GM23338 (cell line): ENCODE measurements at places on chromosomes 12 and 14.

- no peak for DNase-seq
Measured at GRCh38 chr12:123058980-123059379, 78.5 kb downstream of the ARL6IP4 start.

DNA sequence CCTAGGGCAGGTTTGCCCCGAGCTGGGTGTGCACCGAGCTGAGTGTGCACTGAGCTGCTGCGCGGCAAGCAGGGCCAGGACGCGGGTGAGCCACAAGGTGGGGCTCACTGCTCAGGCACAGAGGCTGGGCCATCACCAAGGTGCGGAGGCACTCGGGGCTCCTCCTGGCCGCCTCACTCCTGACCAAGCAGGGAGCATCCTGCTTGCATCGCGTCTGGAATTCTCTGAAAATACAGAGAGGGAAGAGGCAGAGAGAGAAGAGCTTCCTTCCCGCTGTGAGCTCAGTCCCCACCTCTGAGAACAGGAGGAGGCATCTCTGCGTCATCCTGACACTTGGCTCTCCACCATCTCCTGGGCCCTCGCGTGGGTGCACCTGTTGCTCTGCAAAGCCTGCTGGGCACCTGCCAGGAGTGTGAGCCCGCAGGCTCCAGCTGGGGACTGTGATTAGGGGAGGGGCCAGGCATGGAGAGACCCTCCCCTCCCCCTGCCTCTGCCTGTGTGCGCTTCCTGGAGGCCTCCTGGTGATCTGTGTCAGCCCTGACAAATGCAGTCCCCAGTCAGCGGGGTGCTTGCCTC is 116.3 kb downstream of the GLT1D1 start:
- peak; percentile 69 for DNase-seq

DNA sequence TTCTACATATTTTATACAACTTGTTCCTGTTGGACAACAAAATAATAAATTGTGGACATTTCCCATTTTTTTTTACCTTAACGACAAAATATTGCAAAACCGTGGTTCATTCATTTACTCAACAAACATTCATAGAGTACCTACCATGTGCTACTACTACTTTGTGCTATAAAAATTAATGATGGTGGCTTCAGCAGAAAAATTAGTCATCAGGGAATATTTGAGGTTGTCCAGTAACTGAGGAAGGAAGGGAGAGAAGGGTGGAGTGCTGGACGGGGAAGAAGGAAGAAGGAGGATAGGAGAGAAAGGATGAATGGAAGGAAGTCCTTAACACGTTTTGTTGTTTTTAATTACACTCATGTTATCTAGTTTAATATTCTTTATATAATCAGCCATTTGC is 53.7 kb downstream of the PPFIBP1 start:
- no peak for DNase-seq

GRCh38 chr12:60335745-60336144 is 739.9 kb downstream of the SLC16A7 start:
- peak; percentile 6 for DNase-seq

- no peak for DNase-seq
Measured at GRCh38 chr12:81295251-81295650, 217.4 kb downstream of the ACSS3 start.

DNA sequence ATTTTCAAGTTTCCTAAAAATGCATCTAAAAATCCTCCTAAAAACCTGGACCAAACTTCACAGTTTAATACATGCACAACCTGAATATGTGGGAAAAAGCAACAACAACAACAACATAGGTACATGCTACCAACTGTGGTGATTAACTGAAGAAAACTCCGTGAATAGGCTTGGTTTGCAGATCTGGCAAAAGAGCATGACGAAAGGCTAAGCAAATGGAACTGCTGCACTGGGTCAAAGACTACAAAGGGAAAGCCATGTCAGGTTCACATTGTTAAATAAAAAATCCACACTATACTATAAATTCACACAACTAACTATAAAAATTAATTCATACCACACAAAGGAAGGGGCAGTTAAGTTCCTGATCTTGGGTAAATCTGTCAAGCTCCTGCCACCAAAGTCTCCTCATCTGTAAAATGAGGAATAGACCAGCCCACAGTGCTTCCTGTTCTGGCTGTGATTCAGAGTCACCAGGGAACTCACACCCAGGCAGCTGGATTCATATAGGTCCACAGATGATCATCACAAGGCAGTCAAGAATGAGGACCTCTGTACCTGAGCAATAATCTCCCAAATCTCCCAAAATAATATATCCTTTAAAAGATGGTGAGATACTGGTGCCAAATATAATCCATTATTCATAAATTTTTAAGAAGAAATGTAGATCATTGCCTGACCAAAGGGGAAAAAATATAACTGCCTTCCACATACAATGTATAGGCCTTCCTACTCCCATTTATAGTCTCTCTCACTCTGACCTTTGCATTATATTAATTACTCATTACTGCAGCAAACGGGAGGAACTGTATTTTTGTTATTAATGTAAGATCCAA is 7.0 kb downstream of the CORO1C start:
- no peak for DNase-seq

DNA sequence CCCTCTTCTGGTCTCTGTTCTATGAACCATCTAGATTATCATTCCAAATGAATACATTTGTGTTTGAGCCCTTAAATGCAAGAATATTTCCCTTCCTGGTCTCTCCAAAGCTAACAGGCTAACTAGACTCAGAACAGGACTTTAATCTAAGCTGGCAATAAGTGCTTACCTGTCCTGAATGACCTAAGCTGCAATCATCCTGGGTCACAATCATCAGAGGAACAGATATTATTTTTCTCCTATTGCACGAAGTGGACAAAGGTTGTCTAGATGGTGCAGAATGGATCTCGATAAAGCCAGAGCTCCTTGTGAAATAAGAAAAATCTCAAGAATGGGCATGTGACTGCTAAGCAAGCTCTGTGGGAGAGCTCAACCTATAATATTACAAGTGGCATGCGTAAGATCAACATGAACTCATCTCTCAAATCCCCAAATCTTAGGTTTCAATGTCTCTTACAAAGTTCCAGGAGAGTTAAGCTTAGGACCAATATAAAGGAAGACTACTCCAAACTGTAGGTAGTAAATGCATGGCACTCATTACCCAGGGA is 10.6 kb upstream of the NUMB start:
- no peak for DNase-seq

DNA sequence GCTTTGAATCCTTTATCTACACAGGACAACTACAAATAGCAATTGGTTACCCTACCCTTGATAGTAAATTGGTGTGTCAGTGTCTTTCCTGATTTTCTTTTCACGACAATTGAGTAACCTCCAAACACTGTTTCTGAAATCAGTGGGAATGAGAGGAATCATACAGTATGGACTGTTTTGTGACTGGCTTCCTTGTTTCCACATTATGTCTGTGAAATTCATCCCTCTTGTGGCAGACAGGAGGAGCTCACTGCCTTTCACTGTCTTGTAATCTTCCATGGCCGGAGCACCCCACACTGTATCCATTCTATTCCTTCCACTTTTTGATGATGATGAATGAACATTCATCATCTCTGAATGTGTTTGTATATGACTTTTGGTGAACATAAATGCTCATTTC is 164.0 kb upstream of the PZP start:
- peak; percentile 47 for DNase-seq

- no peak for DNase-seq
Measured at GRCh38 chr12:88957358-88957757, 377.1 kb upstream of the KITLG start.

DNA sequence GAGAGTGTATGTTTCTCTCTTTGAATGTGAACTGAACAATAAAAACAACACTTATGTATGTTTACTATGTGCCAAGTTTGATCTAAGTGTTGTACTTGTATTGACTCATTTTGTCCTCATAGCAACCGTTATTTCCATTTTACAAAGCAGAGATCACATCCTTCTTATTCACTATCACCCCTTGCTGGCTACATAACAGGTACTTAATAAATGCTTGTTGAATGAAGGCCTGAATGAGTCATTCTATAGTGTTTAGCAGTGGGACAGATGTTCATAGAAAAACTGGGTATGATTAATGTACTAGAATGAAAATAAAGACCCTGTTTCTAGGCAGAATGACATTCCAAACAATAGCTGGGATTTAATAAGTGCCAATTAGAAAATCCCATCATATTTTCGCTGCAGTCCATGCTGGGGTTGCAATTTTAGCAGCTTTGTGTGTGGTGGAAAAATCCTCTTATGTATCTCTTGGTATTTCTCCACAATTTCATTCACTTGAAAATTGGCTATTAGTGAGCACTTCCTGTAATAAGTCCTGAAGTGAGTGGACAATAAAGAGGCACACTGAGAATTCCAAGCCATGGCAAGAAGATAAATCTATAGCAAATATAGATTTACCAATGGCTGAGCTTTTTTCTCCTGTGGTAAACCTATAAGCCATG is 86.0 kb downstream of the FAR2 start:
- DNase-seq = no peak

GRCh38 chr14:98941481-98941880 is 330.5 kb downstream of the BCL11B start:
- no peak for DNase-seq

GRCh38 chr12:118098401-118098800 is 5.4 kb downstream of the VSIG10 start:
- DNase-seq = no peak

GRCh38 chr12:569803-570434 is 93.3 kb downstream of the NINJ2 start:
- peak; percentile 94 for DNase-seq

- DNase-seq = no peak
Measured at GRCh38 chr12:92208613-92209121, 63.0 kb upstream of the BTG1 start.

GRCh38 chr14:24681056-24681455 is 47.1 kb upstream of the GZMB start:
- DNase-seq = no peak

GRCh38 chr12:15580431-15580830 is 208.8 kb downstream of the EPS8 start:
- no peak for DNase-seq

DNA sequence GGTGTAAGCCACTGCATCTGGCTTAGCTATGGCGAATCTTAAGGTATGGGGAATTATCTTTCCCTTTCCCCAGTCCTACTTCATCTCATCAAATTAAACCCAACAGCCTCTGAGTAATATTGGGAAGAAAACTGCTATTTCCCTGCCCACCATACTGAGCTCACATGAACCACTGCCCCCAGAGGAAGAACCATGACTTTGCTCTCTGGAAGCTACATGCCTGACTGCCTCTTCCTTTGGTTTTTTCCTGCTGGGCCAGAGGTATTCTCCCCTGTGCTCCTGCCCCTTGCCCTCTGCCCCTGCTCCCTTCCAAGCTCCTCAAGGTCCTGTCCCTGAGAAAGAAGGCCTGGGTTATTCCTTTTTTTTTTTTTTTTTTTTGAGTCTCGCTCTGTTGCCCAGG is 15.2 kb downstream of the RILPL2 start:
- DNase-seq = peak; percentile 24

- peak; percentile 88 for DNase-seq
Measured at GRCh38 chr12:85872497-85873091, 1.5 kb upstream of the NTS start.

DNA sequence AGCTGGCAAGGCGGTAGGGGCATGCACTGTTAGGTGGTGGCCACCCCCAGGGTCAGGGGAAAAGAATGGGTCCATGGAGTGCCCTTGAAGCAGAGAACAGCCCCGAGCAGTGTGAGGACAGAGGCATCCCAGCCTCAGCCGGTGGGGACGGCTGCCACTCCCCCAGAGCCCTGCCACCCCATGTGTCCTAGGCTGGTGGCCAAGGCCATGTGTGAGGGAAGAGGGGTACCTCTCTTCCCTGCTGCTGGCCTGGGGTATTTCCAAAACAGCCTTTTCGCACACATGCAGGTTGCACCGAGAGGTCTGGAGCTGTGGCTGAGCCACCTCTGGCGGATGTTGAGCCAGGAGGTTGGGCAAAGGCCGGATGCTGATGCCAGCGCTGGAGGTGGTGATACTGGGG is 19.9 kb downstream of the RFLNA start:
- DNase-seq = no peak

DNA sequence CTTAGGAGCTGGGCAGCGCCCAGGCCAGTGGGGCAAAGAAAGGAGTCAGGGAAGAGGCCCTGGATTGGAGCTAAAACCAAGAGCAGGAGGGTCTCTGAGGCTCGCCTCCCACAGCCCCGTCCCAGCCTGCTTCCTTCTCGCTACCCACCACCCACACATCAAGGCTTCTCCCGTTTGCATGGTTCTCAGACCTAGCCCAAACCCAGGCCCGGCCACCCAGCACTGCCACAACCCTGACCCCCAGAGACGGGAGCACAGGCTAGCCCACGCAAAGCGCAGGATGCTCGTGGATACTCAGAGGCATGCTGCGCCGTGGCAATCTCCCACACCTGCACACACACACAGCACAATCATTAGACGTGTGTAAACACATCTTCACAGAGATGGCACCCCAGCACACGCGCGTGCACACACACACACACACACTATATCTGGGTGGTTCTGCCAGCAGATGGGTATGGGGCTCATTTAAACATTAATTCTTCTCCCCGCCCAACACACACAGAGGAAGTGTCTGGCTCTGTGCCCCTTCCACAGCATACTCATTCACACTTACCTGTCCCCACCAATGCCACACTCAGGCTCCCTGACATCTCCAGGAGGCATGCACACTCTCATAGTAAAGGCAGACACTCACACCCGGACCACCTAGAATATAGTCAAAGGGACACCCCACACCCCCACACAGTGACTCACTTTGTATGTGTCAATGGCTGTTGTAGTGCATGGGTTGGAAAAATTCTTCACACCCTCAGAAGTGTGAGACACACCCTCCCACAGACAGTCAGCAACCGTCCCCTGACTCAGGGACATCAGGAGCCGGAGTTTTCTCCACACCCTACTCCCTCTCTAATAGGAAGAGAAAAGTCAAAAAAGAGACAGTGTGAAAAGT is 1.1 kb downstream of the CARMIL3 start:
- DNase-seq = no peak
